ENCODE measurements at places on chromosomes 1 and 21.

DNA sequence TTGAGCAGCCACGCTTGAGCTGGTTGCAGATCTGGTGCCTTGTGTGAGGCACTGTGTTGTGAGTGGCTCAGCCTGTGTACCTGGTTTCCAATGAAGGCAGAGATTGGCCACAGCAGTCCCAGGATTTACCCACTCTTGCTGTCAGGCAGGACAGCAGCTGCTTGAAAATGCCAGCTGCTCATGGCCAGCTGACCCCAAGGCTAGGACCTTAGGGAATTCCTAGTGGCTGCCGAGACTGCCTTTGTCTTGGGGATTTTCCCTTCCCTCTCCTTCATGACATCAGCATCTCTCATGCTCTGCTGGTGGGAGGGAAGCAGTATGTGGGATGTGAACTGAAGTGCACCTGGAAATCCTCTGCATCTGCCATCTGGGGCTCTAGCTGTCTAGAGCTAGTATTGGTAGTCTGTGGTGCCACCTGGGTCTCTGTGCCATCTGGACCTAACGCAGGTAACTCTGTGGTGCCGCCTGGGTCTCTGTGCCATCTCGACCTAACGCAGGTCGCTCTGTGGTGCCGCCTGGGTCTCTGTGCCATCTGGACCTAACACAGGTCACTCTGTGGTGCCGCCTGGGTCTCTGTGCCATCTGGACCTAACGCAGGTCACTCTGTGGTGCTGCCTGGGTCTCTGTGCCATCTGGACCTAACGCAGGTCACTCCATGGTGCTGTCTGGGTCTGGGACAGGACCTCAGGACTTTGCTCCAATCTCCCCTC lies 3.8 kb upstream of the LRRC47 start:
- DNase-seq, result no peak

- DNase-seq, result peak; percentile 4
Measured at GRCh38 chr1:37602750-37603694, 7.3 kb upstream of the GNL2 start.

DNA sequence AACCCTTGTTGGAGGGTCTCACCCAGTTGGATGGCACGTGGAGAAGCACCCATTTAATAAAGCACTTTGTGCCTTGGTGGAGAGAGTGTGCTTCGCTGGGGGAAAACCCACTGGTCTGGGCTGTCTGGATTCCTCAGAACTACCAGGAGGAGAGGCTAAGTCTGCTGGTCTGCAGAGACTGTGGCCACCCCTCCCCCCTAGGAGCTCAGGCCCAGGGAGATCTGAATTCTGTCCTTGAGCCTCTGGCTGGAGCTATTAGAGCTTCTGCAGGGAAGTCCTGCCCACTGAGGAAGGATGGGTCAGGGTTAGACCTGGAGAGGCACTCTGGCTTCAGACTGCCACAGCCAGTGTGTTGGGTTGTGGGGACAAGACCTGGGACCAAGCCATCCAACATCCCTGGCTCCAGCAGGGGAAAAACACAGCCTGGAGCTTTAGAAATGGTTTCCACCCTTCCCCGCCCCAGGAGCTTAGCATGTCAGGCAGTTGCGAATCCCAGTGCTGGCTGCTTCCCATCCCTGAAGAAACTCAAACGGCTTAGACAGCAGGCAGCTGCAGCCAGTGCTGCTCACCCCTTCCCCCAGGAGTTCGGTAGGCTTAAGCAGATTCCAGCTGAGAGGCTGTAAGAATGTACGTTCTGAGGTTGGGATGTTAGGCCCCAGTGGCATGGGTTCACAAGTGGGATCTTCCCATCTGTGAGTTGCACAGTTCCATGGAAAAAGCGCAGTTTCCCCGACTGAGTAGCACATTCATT lies 288.3 kb downstream of the TGFB2 start:
- DNase-seq, result no peak

- peak; percentile 11 for DNase-seq
Measured at GRCh38 chr1:96845464-96845863, 123.9 kb downstream of the PTBP2 start.

DNA sequence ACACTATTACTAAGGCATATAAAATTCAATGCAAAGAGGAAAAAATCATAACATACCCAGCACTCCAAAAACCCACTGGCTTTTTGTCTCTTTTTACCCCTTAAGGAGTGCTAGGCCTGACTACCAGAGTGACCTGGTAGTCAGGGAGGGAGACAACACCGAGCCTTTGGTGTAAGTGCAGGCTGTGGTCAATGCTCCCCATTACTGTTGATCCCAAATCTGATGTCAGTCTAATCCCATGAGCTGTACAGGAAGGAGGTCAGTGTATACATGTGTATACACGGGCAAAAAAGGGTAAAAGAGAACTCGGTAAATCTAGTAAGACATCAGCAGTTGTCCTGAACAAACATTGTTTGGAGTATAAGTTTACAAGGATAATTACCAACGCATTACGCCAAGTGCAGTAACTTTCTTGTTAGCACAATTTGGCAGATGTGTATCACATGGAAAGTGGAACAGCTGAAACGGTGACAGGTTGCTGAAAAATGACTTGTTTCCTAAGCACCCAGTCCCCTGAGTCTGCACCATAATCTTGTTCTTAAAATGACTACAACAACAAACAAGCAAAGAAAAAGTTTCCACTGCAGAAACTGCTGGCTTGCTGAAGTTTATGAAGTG lies 217.9 kb downstream of the KCNH1 start:
- no peak for DNase-seq

- DNase-seq, result no peak
Measured at GRCh38 chr1:152313319-152313801, 11.7 kb downstream of the FLG start.

DNA sequence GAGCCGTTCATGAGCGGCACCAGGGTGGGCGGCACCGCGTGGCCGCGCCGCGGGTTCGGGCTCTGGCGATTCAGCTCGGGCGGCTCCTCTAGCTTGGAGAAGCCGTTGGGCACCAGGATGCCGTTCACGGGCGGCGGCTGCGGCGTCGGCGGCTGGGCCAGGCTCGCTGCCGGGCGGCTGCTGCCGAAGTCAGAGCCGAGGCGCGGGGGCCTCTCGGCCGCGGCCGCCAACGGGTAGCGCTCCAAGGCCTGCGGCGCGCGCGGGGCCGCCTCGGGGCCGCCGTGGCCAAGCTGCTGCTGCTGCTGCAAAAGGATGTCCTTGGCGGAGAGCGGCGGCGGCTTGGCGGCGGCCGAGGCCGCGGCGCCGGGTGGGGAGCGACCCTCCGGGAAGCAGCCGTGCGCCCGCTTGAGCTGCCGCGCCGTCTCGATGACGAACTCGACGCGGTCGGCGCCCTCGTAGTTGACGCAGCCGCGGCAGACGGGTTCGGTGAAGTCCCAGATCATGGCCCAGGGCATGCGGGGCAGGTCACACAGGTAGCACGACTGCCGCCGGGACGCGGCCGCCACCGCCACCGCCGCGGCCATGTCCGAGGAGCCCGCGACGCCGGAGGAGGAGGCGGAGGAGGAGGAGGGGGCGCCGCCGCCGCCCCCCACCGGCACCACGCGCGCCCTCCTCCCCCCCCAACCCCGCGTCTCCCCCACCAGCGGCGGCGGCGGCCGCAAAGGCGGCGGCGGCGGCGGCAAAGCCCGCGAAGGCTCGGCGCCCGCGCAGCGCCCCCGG lies 877 bp downstream of the IRF2BP2 start:
- no peak for DNase-seq

DNA sequence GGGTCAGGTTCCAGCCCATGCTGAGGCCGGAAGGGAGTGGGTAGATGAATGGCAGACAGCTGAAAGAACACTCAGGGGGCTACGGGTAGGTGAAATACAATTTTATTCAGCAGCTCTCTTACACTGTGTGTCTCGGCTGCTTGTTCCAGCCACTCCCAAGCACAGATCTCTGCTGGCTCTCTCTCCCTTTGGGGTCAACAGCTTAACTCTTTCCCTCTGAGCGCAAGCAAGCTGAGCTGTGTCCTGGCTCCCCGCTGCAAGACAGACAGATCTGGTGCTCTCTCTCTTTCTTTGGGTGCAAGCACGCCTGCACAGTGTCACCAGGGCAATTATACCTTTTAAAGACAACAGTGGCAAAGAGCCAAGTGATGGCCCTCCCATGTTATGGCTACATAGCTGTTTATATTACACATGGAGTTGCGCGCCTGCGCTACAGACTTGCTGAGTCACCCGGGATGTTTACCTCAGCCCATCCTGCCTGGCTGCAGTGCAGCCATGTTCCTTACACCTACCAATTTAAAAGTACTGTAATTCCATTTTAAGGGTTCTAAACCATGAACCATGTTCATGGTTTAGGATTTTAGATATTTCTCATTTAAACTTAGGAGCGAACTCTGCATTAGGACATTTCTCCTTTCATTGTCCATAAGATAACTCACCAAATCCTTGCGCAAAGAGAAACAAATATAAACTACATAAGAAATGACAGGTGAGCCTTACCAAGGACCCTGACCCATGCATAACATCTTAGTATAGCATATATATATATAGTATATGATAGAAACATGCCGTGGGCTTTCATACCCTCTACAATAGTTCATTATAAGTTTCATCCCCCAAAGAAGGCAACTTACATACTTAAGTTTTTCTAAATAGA lies 396.5 kb downstream of the SMYD3 start:
- no peak for DNase-seq

DNA sequence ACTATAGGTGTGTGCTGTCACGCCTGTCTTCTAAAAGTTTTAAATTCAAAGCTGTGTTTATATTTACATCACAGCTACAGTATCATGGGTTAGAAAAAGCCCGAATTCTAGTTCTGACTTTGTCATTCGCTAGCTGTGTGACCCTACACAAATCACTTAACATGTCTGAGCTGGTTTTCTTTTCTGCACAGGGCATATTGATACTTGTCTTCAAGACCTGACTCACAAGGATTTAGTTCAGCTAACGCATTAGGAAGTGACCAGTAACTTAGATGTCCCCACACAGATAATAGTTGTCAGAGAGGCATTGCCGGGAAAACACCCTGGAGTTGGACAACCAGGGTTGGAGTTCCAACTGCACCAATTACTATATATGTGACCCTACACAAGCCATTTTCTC lies 25.9 kb downstream of the GIPC2 start:
- DNase-seq, result no peak

GRCh38 chr1:166933140-166933539 lies 42.2 kb downstream of the ILDR2 start:
- no peak for DNase-seq

All from hypothalamus (tissue), 51 donors.